Nucleus accumbens (tissue), 56 donors: ENCODE measurements at places on chromosomes 12 and 14.

DNA sequence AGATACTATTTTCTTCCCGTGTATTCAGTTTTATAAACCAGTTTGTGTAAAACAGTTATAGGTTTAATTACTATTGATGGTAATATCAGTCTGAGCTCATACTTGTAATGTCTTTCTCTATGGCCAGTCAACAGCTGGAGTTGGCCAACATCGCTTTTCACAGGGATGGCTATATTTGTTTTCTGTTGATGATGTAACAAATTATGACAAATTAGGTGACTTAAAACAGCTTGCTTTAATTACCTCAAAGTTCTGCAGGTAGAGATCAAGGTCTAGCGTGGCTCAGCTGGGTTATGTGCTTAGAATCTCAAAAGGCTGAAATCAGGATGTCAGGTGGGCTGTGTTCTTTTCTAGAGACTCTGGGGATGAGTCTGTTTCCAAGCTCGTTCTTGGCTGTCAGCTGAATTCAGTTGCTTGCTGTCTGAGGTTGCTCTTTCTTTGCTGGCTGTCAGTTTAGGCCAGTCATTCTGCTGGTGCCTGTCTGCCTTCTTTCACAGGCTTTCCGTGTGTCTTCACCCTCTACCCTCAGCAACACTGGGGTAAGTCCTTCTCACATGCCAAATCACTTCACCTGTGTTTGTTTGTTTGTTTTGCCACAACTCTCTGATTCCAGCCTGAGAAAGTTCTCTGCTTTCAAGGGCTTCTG is 370.2 kb upstream of the E2F7 start:
- no peak for DNase-seq

DNA sequence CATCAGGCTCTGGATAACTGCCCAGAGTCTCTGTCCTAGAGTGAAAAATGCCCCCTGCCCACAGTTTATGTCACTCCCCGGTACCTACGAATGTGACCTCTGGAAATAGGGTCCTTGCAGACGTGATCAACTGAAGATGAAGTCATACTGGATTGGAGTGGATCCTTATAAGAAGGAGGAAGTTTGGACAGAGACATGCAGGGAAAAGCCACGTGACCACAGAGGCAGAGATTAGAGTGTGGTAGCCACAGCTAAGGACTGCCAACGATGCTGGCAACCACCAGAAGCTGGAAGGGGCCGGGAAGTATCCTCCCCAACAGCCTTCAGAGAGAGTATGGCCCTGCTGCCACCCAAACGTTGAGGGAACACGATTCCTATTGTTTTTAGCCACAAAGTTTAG is 101.2 kb upstream of the NCOR2 start:
- DNase-seq, result no peak

GRCh38 chr12:26719852-26720251 is 113.1 kb downstream of the ITPR2 start:
- DNase-seq, result no peak

DNA sequence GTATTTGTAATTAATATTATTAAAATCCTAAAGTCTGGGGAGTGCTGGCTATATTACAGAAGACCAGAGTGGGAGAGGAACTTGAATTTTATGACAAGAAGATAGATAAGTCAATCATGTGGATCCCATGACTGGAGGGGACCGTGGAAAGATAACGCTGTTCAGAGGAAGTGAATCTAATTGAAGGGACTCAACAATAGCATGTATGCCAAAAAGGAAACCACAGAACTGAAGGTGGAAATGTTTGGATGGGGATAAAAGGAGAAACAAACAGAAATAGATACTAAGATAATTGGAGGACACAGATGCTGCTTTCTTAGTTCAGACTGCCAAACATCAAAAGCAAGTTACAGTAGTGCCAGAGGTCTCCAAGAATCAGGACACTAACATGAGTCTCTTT is 21.1 kb downstream of the OR6J1 start:
- no peak for DNase-seq

GRCh38 chr12:56591126-56591525 is 39.0 kb downstream of the BAZ2A start:
- DNase-seq, result no peak

- no peak for DNase-seq
These were observed 10.3 kb downstream of the CTSG start for GRCh38 chr14:24565766-24566165.

- no peak for DNase-seq
These were observed 114.6 kb downstream of the PPFIA2 start for GRCh38 chr12:81644503-81644902.
